MV-4-11 (cell line): ENCODE measurements at places on chromosomes 16 and 17.
A peak's percentile ranks its signal among the peaks of the same experiment; 100 is the strongest.

DNA sequence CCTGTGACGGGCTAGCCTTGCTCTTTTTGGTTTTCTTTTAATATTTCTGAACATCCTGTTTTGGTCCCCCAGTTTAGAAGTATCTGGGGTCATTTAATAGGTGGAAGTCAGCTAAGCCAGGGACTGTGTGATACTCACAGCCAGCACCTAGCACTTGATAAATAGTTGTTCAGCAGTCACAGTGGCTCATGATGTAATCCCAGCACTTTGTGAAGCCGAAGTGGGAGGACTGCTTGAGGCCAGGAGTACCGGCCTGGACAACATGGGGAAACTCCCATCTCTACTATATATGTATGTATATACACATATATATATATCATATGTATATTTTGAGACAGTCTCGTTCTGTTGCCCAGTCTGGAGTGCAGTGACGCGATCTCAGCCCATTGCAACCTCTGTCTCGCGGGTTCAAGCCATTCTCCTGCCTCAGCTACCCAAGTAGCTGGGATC, 1.8 kb upstream of the ZNRF1 start:
- no peak for DNase-seq

GRCh38 chr16:57497121-57497520, 10.8 kb upstream of the DOK4 start:
- DNase-seq = no peak

- no peak for DNase-seq
These were observed 165.0 kb upstream of the ELAC2 start for GRCh38 chr17:13182854-13183253.

GRCh38 chr17:49592263-49592662, 16.6 kb downstream of the NXPH3 start:
- DNase-seq = no peak

GRCh38 chr17:59897090-59897489, 4.2 kb downstream of the RPS6KB1 start:
- DNase-seq = peak; percentile 11

DNA sequence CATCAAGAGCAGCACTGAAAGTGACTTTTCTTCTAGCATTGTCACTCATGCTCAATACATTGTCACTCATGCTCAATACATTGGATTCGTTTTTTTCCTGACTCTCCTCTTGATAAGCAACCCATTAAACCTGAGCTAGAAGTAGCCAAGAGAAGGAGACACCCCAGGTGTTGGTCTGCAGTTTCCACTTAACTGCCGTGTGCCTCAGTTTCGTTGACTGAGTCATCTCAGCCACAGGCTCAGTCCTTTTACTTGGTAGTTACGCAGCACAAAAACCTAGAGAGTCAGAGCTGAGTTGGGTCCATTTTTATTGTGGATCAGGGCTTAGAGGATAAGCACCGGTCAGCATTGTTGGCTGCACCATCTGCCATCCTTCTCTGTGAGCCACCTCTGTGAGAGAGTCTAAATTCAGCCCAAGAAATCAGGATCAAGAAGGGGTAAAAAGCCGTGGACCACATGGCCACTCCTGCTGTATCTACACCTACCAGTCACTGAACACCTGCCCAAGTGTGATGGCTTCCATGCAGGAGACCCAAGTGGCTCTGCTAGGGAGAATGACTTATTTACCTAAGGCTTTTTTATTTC, 11.3 kb downstream of the GINS2 start:
- DNase-seq = no peak

GRCh38 chr17:17911001-17911613, 61.1 kb downstream of the TOM1L2 start:
- no peak for DNase-seq

DNA sequence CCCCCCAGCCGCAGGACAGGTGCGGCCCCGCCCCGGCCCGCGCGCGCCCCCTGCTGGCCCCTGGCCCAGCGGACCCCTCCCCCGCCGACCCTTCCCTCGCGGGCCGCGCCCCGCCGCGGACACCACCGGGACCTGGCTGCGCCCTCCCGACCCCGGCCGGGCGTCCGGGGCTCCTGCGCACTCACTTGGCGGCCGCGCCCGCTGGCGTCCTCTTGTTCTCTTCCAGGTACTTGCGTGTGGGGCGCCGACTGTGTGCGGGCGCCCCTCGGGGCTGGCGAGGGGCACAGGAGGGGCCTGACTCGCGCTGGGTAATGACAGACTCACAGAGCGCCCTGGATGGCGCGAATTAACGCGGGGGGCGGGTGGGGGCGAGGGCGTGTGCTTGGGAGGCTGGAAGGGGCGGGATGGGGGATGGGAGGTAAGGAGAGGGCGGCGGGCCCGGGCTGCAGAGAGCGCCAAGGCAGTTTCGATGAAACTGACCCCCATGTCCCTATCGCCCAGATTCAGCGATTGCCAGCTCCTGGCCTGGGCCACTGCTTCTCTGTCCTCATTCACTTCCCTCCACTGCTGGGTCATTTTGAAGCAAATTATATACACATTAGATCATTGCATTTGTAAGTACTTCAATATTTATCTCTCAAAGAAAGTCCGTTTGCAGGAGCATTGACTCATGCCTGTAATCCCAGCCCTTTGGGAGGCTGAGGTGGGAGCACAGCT, 445 bp upstream of the DBNDD1 start:
- DNase-seq = no peak

- DNase-seq = peak; percentile 72
These were observed 15.4 kb downstream of the TNS4 start for GRCh38 chr17:40485851-40486521.
